Stimulated activated CD8-positive, alpha-beta memory T cell treated with anti-CD3 and anti-CD28 coated beads, Interleukin-4, amount 100 ng/mL, for 24 hours (primary cell): ENCODE measurements at places on chromosomes 6 and 20.

DNA sequence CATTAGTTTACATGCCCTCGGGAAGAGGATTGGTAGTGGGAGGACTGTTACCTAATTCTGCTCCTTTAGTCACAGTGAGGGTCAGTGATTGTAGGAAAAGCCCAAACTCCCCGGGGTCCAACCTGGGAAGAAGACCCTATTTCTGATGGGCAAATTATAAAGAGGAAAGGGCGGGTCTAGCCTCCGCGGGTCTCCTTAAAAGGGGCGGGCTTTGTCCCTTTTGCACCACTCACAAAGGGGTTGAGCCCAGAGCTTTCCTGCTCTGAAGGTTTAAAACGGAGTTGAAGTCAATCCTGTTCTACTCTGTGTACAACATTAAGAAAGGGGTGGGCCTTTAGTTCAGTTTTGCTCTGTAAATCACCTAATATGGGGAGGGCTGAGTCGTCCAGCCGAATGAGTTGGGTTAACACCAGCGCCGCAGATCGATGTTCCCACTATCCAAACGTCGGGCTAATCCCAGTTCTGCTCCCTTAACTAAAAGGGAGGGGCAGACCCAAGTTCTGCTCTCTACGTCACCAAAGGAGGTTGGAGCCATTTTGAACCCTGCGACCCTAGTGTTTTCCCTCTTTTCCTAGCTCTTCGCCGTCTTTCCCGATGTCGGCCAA, 920 bp upstream of the RNF5 start:
- no peak for DNase-seq

DNA sequence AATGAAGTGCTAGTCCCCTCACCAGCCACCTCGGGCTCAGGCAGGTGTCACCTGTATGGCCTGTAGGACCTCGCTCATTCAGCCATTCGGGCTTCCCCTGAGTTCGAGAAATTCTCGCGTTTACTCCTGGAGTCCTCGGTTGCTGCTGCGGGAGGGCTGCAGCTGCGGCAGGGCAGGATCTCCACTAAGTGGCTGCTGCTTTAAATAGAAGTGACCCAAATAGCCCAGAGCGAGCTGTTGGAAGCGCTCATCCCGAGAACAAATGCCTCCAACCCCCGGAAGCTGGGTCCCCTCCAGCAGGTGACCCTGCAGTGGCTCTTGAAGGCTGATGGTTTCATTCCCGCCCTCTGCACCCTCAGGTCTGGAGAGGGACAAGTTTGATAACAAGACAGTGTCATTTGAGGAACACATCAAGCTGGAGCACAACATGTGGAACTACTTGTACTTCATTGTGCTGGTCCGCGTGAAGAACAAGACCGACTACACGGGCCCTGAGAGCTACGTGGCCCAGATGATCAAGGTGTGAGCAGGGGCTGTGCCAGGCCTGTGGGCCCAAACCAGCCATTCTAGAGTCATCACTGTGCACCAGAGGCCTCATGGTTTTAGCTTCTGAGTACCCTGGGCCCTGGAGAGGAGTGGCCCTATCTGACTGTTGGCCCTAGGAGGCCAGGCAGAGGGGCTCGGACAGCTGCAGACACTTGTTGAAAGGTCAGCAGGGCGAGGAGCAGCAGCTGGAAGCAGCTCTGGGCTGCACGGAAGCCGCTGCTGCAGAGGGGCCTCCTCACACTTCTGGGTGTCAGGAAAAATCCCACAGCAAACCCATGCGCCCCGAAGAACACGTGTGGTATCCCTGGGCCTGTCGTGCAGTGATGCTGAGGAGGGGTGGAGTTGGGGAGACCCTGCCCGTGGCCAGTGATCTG, 18.1 kb downstream of the UQCC2 start:
- no peak for DNase-seq

GRCh38 chr6:153084393-153084792, 46.7 kb downstream of the RGS17 start:
- no peak for DNase-seq

- DNase-seq, result no peak
These were observed 5.6 kb downstream of the MAP3K5 start for GRCh38 chr6:136786658-136787057.

- DNase-seq, result no peak
These were observed 17.8 kb downstream of the MAP3K5 start for GRCh38 chr6:136774228-136775041.

- DNase-seq, result no peak
These were observed 136.6 kb downstream of the DTNBP1 start for GRCh38 chr6:15526212-15526701.
